ENCODE measurements at places on chromosomes 2 and 18.

DNA sequence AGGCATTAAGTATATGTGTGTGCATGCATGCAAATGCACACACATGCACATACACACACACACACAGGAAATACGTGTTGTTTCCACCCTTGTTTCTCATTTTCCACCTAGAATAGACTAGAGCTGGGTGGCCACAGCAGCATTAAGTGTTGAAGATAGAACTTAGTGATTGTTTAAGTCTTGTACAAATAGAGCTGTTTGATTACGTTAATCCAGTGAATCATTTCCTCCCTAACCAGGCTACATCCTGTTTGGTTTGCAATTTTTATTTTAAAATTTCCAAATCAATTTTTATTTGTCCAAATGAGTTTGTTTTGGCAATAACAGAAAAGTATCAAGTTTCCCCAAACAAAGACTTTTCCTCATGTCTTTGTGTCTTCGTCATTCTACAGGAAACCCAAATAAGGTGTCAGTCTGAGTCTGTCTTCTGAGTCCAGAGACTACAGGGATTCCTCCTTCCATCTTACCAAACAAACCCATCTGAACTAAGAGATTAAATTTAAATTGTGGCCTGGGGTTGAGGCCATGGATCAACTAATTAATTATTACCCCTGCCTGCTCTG is 74.6 kb upstream of the GALNT5 start:
- DNase-seq: peak; percentile 94

GRCh38 chr2:213733893-213734292 is 449.6 kb downstream of the SPAG16 start:
- DNase-seq: no peak

- no peak for DNase-seq
These were observed 46.2 kb downstream of the LRRTM1 start for GRCh38 chr2:80258341-80258740.

- no peak for DNase-seq
These were observed 360.9 kb downstream of the TDRD15 start for GRCh38 chr2:21484643-21485042.

GRCh38 chr2:72341639-72342038 is 194.0 kb upstream of the CYP26B1 start:
- DNase-seq: no peak

DNA sequence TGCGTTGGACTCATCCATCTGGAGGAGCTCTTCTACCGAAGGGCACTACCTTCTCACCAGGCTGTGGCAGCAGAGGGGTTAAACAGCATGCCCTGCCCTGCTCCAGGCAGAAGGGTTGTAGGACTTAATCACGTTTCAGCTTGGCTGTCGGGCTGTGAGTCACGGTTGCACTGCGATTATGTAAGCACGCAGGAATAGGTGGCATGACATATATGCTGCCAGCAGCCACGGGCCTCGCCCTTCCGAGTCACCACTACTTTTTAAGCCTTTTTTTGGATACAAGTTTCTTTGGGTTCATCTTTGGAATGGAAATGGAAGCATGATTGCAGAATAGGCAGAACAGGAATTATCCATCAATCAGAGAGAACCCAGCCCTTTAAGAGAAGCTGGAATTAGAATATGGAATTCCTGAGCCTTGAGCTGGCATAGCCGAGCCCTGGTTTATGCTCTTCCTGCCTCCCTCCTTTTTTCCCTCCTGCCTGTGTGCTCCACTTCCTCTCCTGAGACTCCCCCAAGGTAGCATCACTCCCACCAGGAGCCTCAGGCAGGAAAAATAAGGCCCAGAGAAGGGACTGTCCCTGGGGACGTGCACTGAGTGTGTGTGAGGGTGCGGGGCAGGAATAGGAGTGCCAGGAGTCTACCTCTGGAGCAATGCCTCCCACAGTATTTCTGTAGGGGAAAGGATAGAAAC is 86.8 kb downstream of the SEMA4F start:
- DNase-seq: peak; percentile 86

GRCh38 chr2:67604360-67604759 is 207.2 kb downstream of the ETAA1 start:
- DNase-seq: no peak

- DNase-seq: no peak
These were observed 10.9 kb downstream of the OSBPL1A start for GRCh38 chr18:24386681-24387080.

DNA sequence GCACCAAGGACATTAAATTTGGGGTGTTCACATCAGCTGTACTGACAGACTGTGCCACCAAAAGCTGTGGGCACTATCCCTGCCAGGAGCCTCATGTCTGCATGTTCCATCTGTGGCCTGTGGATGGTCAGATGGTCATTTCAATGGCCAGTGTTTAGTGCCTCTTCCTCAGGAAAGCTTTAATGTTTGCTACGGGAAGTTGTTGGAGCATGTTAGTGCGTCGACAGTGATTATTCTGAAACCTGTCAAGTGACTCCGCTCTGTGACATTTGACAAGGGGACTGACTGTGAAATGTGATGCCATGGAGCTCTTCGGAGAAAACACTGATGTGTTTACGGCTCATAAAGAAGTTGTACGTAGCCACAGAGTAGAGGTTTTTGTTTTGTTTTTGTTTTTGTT is 18.7 kb upstream of the RGPD4 start:
- DNase-seq: no peak

GRCh38 chr2:226977775-226978190 is 141.9 kb downstream of the RHBDD1 start:
- DNase-seq: peak; percentile 85

DNA sequence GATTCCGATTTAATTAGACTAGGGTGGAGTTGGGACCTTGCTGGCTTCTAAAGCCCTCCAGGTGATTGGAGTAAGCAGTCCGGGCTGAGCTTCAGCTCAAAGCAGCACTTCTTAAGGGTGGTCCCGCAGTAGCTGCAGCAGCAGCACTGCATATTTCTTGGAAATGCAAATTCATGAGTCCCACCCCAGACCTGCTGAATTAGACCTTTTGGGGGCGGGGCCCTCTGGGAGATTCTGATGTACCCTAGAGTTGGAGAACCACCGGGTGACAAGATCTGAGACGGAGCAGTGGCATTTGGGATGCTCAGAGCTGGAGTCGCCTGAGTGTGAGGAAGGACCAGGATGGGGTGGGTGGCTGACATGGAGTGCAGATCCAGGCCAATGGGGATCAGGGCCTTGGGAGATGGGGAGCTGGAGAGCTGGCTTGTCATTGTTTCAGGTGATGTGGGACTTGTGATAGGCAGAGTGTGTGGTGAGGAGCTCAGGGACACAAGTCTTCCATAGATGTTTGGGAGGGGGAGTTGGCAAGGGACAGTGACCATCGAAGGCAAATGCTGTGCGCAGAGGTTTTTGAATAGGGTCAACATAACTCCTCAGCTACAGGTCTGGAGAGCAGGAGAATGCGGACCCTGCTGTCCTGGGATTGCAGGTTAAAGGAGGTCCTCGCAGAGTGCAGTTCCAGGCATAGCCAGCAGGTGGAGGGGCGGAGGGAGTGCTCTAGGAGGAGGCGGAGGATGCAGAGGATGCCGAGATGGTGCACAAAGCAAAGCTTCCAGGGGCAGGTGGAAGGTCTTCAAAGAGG is 130.9 kb upstream of the RAB12 start:
- DNase-seq: peak; percentile 41

DNA sequence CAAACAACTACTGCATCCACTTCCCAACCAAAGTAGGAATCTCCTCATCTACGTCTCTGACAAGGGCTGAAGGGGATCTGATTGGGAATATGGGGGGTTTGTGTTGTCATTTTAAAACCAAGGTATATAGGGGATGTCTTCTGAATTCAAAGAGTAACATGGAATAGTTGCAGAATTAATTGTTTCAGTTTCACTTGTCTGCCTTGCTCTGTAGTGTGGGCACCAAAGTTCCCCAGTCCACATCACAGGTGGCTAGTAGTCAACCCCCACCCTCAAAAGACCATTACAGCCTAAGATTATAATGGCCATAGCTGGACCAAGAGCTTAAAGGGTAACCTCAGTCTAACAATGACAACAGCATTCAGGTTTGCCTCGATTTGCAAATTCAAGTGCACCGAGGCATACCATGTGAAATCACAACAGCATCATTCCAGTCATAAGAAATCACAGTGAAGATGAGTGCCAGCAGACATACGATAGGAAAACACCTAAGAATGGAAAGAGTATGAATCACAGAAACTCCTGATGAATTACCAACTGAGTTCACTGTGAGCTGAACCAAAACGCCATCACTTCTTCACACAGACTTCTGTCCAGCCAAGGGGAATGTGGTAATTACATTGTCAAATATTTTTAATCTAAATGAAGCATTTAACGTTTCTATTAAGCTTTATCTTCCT is 52.4 kb downstream of the MYO5B start:
- no peak for DNase-seq

GRCh38 chr18:56508370-56509036 is 129.9 kb downstream of the TXNL1 start:
- no peak for DNase-seq

DNA sequence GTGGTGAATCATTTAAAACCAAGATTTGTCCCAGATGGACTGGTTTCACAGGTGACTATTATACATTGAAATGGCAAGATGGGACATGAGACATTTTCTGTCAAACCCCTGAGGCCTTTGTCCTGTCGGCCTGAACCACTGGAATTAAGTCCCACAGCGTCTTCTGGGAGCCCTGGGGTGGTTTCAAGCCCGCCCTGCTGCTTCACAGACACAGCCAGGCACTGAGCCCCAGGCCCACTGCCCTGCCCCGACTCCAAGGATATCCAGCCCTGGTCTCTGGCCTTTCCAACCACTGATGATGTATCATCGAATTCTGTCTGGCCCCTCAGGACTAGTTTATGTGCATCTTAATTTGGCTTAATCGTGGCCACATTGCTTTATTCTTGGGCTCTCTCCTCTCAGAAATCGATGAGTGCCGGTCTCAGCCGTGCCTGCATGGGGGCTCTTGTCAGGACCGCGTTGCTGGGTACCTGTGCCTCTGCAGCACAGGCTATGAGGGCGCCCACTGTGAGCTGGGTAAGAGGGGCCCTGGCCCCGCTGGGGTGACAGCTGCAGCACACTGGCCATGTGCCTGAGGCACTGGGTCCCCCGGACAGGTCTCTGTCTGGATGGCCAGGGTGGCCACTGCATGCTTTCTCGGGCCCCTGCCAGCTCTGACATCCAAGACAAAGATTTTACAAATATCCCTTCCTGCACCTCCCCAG is 39.5 kb downstream of the MTERF4 start:
- no peak for DNase-seq

DNA sequence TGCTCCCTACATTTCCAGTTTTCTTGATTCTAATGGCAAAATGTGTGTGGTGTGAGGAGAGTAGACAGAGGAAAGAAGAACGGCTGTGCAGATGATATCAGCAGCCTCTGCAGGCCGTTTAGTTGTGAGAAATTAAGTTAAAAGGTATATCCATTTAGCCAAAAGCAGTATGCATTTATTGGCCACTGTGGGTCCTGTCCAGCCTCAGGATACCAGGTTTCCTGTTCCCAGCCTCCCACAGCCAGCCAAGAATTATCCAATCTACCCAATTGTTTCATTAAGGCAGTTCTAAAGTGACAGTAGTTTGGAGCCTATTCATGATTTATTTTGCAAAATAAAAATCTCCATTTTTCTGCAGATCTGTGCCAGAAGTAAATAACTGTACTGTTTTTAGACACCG is 107.5 kb downstream of the TMEM18 start:
- DNase-seq: no peak

- DNase-seq: peak; percentile 87
These were observed 153.4 kb downstream of the CAPN13 start for GRCh38 chr2:30653847-30654246.

- DNase-seq: no peak
These were observed 6.4 kb upstream of the RBM44 start for GRCh38 chr2:237791977-237792727.

DNA sequence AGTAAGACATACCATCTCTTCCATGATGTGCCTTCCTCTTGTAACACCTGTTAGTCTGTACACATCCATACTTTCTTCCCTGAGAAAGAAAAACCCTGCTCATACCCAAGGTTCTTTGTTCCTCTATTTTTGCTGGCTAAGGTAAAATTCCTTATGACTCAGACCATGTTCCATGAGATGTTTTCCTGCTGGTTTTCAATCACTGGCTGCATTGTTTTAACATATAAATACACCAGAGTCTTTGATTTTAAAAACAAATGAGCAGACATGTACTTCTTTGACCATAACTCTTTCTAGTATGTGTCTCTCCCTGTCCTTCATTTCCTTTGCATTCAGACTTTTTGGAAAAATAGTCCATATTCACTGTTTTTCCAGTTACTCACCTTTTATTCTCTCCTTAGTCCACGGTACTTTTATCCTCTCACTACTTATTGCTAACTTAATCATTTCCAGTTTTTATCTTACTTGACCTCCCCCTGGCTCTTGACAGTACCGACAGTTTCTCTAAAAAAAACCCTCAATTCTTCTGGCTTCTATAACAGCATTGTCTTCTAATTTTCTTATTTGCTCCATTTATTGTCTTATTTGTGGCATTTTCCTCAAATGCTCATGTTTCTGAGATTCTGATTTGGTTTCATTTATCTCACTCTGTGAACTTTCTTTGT is 4.3 kb downstream of the VAPA start:
- peak; percentile 63 for DNase-seq

GRCh38 chr2:7884338-7884737 is 797.5 kb upstream of the ID2 start:
- DNase-seq: no peak

DNA sequence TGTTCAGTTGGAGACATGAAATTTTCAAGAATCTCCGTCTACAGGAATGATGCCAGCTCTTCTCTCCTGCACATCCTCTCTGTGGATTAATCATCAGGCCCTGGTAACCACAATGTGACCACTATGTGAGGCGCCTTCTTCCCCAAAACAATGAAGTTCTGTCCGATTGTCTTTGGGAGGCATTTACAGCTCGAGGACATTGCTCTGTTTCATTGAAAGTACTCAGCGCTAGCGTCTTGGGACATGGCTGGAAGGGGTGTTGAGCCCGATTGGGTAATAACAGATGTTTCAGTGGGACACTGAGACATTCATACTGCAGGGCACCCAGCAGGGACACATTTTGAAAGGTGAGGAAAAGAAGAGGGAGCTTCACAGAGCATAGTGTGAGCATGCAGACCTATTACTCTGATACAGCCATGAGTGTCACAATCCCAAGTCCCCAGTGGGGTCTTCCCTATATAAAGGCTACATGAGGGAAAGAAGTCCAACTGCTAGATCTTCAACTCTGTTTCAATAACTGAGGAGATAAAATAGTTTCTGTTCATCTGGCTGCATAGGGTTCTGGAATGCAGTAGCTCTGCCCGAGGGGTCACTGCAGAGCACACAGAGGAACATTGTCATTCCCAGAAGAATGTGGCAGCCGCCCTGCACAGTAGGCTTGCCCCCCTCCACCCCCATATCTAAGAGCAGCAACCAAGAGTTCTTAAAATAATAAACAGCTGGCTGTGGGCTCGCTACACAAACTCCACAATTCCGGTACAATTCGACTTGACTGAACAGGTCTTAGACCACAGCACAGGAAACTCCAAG is 237.3 kb downstream of the OSR1 start:
- peak; percentile 91 for DNase-seq

DNA sequence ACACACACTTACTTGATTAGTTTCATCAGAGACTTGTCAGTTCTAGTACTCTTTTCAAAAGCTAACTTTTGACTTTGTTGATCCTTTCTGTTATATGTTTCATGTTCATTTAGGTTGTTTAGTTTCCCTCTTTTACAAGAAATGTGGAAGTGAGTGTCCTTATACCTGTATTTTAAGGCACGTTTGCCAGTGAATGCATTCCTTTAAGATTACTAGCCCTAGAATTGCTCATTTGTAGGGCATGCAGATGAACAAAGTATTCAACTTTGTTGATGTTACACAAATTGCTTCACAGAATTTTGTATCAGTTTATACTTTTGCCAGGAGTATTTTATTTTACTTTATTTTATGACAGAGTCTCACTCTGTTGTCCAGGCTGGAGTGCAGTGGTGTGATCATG is 6.3 kb downstream of the IL1RL2 start:
- peak; percentile 18 for DNase-seq

- DNase-seq: no peak
These were observed 3.2 kb upstream of the AQP12B start for GRCh38 chr2:240685771-240686371.

Measured in astrocyte of the spinal cord (primary cell).